NCI-H460 (cell line): ENCODE measurements at places on chromosomes 2 and 18.

DNA sequence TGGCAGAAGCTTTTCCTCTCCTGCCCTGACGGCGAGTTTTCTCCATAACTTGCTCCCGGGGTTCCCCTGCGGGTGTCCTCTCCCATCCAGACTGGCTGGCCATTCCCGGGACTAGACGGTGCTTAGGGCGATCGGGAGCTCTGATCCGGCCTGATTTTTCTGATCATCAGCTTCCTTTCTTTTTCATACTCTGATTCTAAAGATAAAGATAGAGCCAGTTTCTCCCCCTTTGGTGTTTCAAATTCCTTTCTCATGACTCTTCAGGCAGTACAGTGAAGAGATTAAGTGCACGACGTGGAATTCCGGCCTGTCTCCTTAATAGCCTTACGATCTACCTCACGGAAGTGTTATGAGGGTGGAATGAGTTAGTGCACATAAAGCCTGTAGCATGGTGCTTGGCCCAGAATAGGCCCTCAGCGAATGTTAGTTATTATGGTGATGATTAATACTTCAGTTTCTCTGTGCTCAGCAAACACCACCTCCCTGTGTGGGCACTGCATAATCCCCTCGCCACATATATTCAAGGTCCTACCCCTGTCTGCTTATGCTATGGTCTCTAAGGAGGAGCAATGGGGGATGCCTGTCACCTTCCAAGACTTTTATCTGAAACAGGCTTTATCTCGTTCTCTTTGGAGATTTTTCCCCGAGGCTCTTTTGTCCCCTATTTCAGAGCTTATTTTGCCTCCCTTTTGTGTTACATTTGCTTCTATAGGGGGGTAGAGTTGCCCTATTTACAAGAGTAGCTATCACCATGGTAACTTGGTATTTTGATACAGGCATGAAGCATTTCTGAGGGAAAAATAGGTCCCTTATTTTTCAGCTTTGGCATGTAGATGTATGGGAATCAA is 254.8 kb downstream of the CDH2 start:
- peak; percentile 2 for DNase-seq

DNA sequence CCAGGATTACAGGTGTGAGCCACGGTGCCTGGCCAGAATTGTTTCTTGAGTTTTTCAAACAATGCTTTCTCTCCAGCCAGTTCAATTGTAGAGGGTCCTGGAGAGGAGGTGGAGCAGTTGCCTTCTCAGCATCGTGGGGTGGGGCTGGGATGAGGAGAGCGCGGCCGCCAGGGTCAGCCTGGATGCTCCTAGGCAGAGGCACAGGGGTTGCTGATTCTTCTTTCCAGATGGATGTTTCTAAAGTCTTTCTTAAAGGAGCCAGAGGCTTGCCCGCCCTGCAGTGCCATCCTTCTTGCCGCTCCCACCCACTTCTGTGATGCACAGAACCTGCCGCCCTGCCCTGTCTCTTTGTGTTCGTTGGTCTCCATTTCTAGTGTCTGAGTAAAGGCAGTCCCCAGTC is 61.1 kb downstream of the AGAP1 start:
- DNase-seq: no peak

DNA sequence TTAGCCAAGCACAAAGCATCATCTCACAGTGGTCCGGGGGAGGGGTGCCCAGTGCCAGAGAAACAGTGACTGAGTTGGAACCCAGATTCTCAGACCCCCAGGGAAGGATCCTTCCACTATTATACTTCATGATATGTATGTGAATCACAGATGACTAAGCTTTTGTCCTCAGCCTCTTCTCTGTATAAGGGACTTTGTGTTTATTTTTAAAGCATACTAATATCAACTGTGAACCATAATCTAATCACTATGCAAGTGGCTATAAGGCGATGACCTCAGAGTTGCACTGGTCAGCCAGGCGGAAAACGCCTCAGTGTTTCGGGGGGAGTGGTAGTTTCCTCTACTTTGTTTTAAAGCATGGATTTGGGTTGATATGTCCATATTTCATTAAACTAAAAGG is 160.4 kb upstream of the TMEM200C start:
- DNase-seq: peak; percentile 54

DNA sequence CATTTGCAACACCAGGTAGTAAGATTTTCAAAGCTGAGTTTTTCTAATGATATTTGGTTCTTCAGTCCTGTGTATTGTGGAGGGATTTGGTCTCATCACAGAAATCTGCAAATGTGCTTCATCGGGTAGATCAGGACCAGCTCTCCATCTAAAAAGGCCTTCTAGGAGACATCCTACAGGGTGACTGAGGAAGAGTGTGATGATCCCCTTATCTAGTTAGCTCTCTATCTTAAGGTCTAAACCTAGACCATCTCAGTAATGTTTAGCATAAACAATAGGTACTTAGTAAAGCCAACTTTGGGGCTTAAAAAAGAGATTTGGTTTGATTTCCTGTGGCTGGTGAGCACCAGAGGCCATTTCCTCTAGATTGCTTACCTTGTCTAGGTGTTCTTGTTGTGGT is 145.2 kb downstream of the PRPF40A start:
- DNase-seq: no peak
